Activated CD4-positive, alpha-beta T cell treated with anti-CD3 and anti-CD28 coated beads, Interleukin-2, amount 10 ng/mL, durations not matched to agents 24 days and 14 days (primary cell): ENCODE measurements at places on chromosomes 7 and 10. TPM values are rescaled to one million over a fixed set of nuclear protein-coding genes. Genes with fewer than 3 reads are reported as not detected.

OR2A12 gene
- not detected in 2 replicates for total RNA-seq

OPALIN gene
- total RNA-seq, result not detected in 2 replicates

SLC39A12 gene
- not detected in 2 replicates for total RNA-seq

TRIM74 gene
- total RNA-seq, result 0.33 and 2.1 TPM in 2 replicates

ITGA8 gene
- not detected in 2 replicates for total RNA-seq

HOXA9 gene
- not detected in 2 replicates for total RNA-seq

WNT16 gene
- total RNA-seq, result not detected in 2 replicates

NSUN6 gene
- total RNA-seq, result 15.0 and 17.8 TPM in 2 replicates

PODXL gene
- 0.47 and 0.71 TPM in 2 replicates for total RNA-seq

AKR1E2 gene
- 6.6 and 7.9 TPM in 2 replicates for total RNA-seq

NAT16 gene
- not detected in 2 replicates for total RNA-seq

UPK3BL2 gene
- 14.1 and 19.2 TPM in 2 replicates for total RNA-seq

CXCL12 gene
- not detected in 2 replicates for total RNA-seq

- DNase-seq, result peak; percentile 85
Observed at GRCh38 chr10:78407009-78407711, 373.5 kb downstream of the RPS24 start.

GRCh38 chr10:21526188-21526859, 842 bp upstream of the SKIDA1 start:
- peak; percentile 83 for DNase-seq

- DNase-seq, result no peak
Observed at GRCh38 chr7:148447221-148447849, 143.2 kb upstream of the C7orf33 start.

GRCh38 chr7:127782075-127782474, 130.1 kb downstream of the SND1 start:
- DNase-seq, result no peak

- no peak for DNase-seq
Observed at GRCh38 chr10:13347043-13347499, 1.0 kb downstream of the SEPHS1 start.

GRCh38 chr7:107684947-107685463, 24.4 kb downstream of the SLC26A4 start:
- DNase-seq, result no peak

DNA sequence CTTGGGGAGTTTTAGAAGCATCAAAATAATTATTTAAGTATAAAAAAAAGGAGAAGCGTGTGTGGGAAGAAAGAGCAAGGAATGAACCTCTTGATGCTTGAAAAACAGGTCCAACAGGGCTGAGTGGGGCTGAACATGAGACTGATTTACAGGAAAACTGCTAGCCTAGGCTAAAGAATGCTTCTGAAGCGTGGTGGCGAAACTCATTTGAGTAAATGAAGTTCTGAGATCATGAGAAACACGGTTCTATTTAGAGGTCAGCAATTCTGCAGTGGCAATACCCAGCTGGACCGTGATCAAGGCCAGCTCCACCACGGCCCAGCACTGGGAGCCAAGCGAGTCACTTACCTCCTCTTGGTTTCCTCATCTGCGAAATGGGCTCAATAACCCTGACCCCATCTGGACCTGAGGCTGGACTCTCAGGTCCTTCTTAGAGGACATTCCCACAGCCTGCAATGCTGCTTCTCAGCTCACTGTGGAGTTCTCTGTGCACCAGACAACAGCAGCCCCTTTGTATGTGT, 140.1 kb upstream of the ADAM12 start:
- no peak for DNase-seq

- no peak for DNase-seq
Observed at GRCh38 chr7:412313-412710, 107.3 kb downstream of the PDGFA start.

GRCh38 chr7:47492716-47493325, 89.1 kb downstream of the TNS3 start:
- DNase-seq, result no peak

- DNase-seq, result no peak
Observed at GRCh38 chr10:126124046-126124445, 227.7 kb downstream of the FANK1 start.

DNA sequence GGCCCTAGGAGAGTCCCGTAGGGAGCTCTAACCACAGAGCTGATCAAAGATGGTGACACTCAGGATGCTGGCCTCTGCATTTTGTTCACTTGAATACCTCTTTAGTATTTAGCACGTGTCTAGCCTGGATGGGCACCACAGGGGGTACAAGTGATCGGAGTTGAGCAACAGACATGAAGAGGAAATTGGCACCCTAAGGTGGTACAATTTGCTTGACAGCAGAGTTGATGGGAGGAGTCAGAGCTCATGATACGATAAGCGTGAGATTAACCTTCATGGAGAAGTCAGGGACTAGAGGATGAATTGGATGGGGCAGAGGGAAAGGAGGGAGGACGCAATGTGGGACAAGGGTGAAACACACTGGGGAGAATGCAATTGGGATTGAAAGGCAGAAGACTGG, 9.9 kb upstream of the ZNF212 start:
- DNase-seq, result no peak

- peak; percentile 54 for DNase-seq
Observed at GRCh38 chr10:3963191-3963673, 178.2 kb upstream of the KLF6 start.

GRCh38 chr7:108375668-108376067, 80.6 kb downstream of the NRCAM start:
- no peak for DNase-seq

DNA sequence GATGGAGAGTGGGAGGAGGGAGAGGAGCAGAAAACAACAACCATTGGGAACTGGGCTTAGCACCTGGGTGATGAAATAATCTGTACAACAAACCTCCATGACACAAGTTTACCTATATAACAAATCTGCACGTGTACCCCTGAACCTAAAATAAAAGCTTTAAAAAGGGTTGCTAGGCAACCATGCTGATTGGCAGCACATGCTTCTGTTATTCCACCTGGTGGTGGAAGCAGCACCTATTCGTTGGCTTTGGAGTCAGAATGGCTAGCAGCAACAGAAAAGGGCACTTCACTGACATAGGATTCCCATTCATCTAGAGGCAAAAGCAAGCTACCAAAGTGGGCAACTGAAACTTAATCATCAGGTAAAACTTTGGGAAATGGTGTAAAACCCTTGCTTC, 57.1 kb downstream of the RELN start:
- no peak for DNase-seq

GRCh38 chr10:114565066-114565465, 93.0 kb downstream of the ABLIM1 start:
- no peak for DNase-seq

DNA sequence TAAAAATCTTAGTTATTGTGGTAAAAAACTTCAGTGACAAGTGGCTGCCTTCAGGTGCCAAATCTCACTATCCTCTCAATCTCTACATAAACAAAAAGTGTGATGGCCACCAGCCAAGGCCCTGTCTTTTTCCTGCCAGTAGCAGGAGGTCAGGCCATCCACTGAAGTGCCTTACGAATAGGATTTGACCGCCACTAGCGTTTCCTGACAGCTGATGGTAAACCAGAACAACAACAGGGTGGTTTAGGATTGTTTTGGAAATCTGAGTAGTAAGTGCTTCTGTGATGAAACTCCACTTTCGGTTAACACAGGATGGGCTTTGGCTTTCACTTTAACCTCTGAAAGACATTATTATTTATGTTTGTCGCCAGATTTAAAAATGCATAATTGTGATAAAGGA, 55.7 kb upstream of the OGDHL start:
- DNase-seq, result no peak

DNA sequence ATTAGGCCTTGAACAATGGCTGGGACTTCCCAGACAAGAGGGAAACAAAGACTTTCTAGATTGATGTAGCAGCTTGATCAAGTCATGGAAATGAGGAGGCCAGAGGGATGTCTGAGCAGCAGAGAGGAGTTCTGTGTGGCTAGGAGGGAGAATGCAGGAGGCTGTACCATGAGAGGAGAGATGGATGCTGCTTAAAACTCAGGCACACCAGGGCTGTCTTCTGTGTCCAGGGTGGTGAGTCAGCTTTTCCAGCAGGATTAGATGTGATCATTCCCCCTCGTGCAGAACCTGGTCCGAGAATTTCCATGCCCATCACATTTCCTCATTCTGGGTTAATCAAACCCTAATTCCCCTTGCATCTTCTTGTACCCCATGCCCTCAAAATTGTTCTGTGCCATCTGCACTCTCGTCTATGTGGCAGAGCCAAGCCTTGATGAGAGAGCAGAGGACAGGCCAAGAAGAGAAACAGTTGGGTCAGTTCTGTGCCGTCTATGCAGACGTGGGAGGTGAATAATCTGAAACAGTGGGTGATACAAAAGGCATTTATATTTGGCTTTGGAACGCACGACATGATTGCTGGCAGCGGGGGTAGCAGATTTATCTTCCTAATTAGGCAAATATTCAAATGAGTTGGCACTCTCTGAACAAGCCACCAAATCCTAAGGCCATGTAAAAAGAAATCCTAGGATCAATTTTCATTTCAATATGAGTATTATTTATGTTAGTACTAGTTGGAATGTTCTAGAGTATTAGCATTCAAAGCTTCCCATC, 160.7 kb downstream of the TMEM178B start:
- no peak for DNase-seq

DNA sequence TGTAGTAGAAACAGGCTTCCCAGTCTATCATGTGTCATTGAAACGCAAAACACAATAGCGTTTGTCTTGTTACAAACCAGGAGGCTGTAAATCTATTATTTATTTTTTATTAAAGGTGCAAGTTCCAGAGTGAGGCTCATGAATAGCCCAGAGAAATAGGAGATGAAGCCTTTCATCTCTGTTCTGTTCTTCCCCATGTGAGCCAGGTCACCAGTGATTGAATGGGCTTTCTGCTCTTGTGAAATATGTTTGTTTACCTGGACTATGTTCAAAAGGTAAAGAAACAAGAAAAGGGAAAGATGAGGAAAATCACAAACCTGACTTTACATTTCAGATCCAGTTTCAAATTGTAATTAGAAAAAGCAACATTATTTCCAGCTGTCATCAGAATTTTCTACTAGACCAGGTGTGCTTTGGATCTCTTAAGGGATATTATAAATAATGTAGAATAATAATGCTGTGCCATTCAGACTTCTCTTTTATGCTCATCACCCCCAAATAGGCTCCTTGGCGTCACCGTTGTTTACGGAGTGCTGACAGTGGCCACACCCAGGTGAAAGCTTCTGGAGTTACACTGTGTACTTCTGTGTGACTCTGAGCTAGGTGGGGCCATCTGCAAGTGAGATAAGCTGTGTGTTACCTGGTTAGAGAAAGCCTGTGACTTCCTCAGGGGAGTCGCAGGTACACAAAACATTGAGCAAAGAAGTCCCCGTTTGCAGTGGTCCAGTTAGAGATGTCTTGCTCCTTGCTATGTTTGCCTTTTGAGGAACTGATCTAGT, 274.9 kb downstream of the SDK1 start:
- no peak for DNase-seq

DNA sequence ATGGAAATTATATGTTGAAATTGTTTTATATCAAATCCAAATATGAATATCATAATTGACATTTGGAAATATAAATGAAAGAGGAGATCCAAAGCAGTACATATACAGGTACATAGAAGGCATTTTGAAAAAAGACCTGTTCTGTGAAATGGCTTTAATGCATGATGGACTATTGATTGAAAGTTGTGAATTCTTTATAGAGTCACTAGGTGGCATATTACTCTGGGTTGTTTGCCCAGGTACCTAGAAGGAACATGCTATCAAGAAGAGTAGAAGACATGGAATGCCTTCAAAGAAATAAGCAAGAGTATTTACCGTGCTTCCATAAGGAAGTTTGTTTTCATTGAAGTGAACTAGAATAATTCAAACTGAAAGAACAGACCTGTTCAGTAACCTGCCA, 160.0 kb upstream of the ANK3 start:
- no peak for DNase-seq

DNA sequence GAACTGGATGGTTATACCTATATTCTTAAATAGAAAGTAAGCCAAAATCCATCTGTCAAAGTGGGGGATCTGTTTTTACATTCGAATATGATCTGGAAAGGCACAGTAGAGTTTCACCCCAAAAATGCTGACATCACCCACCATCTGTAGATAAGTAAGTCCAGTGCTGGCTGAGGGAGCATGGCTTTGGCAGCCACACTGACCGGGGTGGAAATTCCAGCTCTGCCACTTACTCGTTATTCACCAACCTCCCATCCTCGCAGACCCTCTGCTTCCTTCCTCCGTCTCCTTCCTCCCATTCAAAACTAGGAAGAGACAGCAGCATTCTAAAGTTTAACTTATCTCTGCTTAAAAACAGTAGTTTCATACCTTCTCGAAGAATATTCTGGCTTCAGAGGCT, 84.9 kb upstream of the GATA3 start:
- no peak for DNase-seq

GRCh38 chr10:63711361-63711760, 190.2 kb downstream of the REEP3 start:
- DNase-seq, result no peak

DNA sequence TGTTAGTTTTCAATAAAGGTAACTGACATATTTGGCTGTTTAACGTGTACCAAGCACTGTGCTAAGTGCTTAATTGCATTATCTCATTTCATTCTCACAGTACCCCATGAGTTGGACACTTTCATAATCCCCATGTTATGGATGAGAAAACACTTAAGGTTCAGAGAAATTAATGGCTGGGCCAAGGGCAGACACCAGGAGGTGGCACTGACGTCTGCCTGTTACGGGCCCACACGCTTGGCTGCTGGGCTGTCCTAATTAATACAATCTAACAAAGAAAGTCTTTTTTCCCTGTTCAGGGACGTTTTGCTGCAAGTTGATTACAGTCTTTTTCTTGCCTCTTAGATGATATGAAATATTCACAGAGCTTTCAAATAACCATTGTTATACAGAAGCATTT, 16.1 kb downstream of the DYDC2 start:
- DNase-seq, result no peak

- no peak for DNase-seq
Observed at GRCh38 chr7:31835471-31835870, 148.5 kb downstream of the PPP1R17 start.

DNA sequence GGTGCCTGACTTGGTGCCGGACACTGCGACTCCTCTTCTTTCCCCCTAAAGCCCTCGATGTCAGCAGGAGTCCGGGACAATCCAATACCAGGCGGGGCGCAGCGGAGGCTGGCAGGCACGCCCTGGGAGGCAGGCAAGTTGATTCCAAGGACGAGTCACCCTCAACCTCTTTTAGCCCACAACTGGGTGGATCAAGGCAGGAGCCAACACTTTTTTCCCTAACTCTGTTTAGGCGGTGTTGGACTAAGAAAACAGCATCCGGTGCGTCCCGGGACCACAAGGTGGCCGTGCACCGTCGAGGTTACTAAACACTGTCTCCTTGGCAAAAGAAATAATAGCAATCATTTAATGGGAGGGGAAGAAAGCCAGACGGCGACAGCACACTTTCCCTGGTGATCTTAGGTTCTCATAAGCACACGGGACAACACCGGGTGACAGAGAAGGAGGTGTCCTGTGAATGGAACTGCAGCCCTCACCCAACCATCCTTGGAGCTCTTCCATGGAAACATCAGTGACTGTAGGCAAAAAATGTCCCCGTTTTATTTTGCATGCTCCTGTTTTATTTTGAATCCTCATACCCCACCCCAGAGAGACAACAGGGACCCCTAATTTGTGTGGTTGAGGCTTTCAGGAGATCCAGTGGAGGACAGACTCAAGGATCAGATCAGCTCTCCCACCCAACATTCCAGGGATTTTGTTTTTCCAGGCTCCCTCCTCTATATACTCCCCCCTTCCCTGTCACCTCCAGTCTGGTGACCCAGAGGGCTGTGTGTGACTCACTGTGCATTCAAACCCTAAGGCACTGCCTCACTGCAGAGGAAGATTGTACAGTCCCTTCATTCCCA, 1.3 kb upstream of the CALCR start:
- DNase-seq, result no peak
